ENCODE measurements at places on chromosomes 7 and 10.

DNA sequence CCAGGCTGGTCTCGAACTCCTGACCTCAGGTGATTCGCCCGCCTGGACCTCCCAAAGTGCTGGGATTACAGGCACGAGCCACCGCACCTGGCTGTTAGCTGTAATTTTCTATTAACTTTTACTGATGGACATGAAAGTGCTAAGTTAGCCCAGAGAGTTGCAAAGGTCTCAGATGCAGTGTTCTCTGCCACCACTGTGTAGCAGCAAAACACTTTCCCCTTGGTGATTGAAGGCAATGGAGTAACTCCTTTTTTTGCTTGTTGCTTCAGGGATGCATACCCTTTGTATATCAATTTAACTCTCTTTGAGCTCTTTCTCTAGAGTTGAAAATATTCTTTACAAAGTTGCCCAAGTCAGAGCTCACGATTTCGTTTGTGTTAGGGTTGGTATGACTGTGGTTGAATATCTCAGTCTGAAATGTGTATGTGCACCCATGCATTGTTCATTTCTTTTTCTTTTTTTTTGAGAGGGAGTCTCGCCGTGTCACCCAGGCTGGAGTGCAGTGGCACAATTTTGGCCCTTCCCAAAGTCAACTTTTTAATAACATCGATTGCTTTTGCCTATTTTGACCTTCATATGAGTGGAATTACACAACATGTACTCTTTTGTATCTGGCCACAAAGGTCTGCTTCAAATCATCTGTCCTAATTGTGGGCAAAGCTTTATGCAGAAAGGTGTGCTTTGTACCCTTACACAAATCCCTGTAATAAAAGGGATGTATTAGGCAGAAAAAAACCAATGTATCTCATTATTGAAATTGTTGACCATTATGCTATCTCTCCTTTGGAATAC, 52.6 kb downstream of the GTF2I start:
- DNase-seq: no peak

DNA sequence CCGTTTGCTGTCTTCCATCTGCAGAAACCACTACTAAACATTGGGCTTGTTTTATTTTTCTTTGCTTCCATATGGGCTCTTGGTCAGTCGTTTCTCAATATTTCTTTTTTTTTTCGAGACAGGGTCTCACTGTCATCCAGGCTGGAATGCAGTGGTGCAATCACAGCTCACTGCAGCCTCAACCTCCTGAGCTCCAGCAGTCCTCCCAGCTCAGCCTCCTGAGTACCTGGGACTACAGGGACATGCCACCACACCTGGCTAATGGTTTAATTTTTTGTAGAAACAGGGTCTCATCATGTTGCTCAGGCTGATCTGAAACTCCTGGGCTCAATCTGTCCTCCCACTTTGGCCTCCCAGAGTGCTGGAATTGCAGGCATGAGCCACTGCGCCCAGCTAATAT, 163.1 kb downstream of the LYZL1 start:
- no peak for DNase-seq

GRCh38 chr7:137994216-137994615, 7.7 kb downstream of the CREB3L2 start:
- DNase-seq: no peak

DNA sequence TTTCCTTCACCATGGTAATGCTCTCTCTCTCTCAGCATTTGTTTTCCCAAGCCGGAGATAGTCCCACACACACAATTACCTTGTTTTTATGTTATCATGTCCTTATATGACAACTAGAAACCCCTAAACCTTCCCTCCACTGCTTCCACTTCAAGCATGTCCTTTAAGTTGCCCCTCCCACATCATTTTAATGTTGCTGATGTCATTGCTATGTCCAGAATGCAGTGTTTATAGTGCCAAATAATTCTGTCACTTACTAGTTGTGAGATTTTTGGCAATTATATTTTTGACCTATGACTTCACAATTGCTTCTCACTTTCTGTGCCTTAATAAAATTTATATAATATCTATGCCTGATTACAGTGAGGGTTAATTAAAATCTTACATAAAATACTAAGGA, 645.9 kb downstream of the XPNPEP1 start:
- DNase-seq: no peak

GRCh38 chr7:64183827-64184372, 23.1 kb upstream of the ZNF735 start:
- DNase-seq: no peak

GRCh38 chr10:84743483-84743882, 415.1 kb downstream of the CCSER2 start:
- no peak for DNase-seq

GRCh38 chr7:39085590-39086049, 107.9 kb downstream of the POU6F2 start:
- no peak for DNase-seq

- DNase-seq: no peak
These were observed 395.9 kb downstream of the TFEC start for GRCh38 chr7:115634633-115635032.

- DNase-seq: no peak
These were observed 52.5 kb upstream of the NFKB2 start for GRCh38 chr10:102342958-102343357.

GRCh38 chr10:36003031-36003600, 361.0 kb upstream of the FZD8 start:
- DNase-seq: no peak

DNA sequence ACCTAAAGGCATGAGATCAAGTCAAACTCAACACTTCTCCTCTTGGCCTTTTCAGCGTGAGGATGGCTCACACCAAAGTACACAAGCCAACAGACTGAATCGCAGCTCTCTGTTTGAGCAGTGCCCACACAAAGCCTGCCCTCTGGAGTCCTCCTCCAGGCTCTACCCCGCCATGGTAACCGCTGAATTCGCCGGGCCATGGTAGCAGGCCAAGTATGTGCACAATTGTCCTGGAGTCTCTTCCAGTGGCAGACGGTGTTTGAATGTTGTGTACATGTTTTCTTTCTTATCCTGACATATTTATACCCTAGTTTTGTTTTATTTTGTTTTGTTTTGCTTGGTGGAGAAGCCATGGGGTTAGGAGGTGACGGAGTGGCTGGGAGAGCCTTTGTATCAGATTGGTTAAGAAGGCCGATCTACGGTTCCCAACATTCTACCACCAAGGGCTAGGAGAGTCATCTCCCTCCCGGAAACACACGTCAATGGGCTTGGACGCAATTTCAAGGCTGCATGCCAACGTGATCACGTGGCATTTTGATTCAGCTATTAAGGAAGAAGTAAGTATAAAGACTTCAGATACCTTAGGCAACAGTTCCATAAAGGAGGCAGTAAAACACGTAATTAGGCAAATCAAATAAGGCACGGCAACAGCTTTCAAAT, 12.1 kb upstream of the SHH start:
- no peak for DNase-seq

GRCh38 chr7:106623853-106624252, 37.1 kb downstream of the CCDC71L start:
- no peak for DNase-seq

DNA sequence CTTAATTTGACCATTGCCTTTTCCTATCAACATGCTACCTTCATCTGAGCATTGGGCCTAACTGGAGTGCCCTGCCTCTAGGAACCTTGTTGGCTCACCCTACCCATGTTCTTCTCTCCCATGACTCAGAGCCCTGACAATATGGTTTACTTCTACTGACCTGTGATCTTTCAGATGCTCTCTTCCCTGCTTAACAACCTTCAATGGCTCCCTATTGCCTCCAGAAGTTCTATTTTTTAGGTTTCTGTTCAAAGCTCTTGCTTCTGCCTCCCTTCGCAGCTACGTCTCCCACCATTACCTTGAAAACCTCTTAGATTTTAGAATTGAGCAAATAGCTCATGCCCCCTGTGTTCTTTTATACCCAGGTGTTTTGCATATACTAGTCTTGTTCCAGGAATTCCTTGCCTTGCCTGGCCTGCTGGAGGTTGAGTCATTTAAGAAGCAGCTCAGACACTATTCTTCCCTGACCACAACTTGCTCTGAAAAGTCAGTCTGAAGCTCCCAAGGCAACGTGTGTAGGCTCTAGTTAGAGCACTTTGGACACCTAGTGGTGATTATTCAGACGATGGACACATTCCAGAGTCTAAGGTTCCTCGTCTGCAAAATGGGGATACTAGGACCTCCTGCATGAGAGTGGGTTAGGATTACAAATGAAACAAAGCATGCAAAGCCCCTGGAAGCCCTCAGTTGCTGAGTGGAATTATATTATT, 64.4 kb upstream of the EMX2 start:
- DNase-seq: no peak

- DNase-seq: no peak
These were observed 101.2 kb downstream of the DNMBP start for GRCh38 chr10:99908512-99908911.

DNA sequence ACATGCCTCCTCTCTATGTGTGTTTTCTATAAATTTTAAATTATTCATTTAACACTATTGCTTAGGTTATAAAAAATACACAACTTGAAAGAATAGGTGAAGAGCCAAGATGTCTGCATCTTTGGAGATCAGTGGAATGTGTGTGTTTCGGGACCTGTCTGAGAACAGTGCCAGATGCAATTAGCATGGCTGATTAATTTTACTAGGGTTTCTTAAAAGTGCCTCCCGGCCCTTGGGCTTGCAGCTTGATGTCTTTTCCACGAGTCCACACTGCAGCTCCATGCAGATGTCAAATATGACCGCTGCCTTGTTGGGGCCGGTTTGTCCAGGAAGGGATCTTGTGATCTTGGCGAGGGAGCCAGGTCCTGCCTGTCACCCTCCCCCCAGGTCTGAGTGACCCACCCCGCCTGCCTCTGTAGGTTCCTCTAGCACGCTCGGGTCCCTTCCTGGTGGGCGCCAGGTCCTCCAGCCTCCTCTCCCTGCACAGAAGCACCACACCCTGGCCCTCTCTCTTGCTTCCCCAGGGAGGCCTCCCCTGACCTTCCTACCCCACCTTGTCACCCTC, 20.7 kb downstream of the LHPP start:
- DNase-seq: no peak

DNA sequence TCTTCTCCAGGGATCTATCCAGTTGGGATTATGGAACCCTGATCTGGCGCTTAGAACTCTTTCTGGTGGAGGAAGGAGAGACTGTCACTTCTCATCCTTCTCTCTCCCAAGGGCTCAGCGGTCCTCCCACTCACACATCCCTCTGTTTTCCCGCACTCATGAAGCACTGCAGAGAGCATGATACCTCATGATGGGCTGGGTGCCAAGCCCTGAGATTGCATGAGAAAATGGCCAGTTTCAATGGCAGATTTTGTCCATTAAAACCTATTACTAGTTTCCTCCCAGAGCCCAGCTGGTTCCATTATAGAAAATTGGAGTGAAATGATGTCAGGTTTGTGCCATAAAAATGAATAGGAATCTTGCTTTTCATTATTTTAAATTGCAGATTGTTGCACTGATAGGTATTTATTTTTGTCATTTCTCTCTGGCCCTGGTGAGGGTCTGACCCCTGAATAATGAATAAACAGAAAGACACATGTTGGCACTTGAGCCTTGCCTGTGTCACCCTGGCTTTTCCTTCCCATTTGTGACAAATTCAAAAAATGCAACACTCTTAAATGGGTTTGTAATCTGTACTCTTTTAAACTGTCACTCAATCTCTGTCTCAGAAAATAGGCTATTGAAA, 1151.1 kb downstream of the TYW1 start:
- DNase-seq: no peak

DNA sequence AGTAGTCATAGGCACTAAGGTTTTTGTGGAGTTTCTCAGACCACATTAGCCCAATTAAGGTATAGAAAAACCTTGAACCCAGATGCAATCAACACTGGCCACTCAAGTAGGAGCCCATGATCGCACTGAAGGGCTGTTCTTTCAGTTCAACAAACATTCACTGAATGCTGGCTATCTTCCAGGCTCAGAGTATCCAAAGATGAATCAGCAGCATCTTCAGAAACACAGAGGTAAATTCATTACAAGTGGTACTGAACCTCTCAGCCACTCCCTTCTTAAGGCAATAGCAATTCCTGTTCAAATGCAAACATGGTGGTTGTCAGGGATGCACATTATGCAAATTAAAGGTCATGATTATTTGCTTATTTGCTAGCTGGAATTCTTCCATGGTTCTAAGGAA, 17.1 kb downstream of the KCNK18 start:
- no peak for DNase-seq

DNA sequence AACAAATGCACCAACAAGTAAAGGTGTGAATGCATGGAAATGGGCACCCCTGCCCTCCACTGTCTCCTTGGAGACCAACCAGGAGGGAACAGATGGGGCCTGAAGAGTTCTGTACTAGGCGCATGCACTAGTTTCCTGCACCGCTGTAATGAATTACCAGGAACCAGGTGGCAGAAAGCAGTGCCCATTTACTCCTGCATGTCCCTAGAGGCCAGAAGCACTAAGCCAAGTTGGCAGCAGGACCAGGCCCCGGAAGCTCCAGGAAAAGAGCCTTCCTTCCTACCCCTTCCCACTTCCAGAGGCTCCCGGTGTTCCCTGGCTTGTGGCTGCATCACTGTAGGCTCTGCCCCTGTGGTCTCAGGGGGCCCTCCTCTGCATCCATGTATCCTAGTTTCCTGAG, 237.5 kb upstream of the PPP2R2D start:
- no peak for DNase-seq

- DNase-seq: peak; percentile 39
These were observed 157.2 kb upstream of the ZNF92 start for GRCh38 chr7:65216469-65216868.

GRCh38 chr10:43930777-43931176, 282.1 kb upstream of the ZNF32 start:
- no peak for DNase-seq

DNA sequence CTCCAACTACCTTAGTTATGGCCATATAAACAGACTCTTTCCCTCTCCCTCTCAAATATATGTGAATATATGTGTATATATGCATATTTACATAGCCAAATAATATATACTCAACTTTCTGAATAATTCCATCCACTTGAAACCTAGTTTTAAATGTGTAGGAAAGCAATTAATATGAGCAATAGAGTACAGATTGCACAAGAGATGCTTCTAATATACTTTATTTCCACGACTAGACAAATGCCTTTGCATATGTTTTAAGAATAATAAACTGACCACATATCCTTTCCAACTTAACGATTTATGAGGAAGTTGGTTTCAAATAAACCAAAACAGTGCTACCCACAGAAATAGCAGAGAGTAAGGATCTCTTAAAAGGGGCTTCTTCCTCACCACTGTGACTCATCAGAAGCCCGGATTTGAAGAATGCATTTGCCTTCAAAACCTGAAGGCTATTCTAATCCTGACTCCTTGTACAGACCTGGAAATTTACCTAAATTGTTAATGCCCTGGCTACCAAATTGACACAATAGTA, 266.3 kb downstream of the AHR start:
- DNase-seq: no peak

GRCh38 chr7:17502213-17503060, 204.0 kb downstream of the AHR start:
- no peak for DNase-seq

Data from GM20000 (cell line).